ENCODE measurements at places on chromosomes 7 and 10. TPM values are rescaled to one million over a fixed set of nuclear protein-coding genes. Genes with fewer than 3 reads are reported as not detected.

GRCh38 chr7:38880035-38880434 lies 29.0 kb downstream of the VPS41 start:
- DNase-seq, result no peak

GRCh38 chr7:100366411-100367250 lies 6.7 kb upstream of the PILRA start:
- no peak for DNase-seq

DNA sequence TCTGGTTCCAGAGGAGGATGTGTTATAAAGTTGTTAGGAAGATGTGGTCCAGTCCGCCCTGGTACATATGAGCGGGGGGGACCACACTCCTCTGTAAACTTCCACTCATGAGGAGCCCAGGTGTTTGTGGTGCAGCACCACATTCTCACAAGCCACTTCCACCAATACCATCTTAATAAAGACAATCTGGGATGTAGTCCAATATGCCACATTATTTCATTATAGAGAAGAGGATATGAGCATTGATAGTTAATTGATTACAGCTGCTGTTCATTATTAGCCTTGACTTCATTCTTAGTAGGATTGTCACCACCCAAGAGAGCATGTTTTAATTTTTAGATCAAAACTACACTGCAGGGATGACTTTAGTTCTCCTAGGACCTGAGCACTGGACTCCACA lies 40.5 kb downstream of the ERCC6 start:
- DNase-seq, result no peak

GRCh38 chr10:107915215-107915610 lies 750.7 kb upstream of the SORCS1 start:
- DNase-seq, result no peak

- DNase-seq, result no peak
Observed at GRCh38 chr7:156162451-156162850, 350.2 kb upstream of the SHH start.

- no peak for DNase-seq
Observed at GRCh38 chr10:118955951-118956801, 73.3 kb upstream of the NANOS1 start.

DNA sequence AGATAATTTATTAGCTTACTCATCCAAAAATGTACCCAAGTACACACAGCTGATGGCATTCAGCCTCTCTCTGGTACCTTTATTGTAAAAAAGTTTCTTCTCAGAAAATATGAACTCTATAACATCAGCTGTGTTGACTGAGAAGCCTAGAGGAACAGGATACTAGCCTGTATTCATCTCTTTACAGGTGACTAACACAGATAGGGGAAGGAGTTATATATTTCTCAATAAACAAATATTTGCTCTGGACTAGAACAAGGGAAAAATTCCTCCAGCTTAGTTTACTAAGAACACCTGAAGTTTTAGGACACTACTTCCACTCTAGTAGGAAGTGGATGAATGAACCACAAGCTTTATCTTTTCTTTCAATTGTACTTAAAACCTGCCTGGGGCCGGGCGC lies 67.8 kb downstream of the ZNF248 start:
- no peak for DNase-seq

- DNase-seq, result no peak
Observed at GRCh38 chr10:125006921-125007426, 65.1 kb downstream of the ZRANB1 start.

- no peak for DNase-seq
Observed at GRCh38 chr10:95245425-95246055, 45.3 kb downstream of the PDLIM1 start.

- no peak for DNase-seq
Observed at GRCh38 chr10:89151857-89152256, 55.3 kb downstream of the CH25H start.

DNA sequence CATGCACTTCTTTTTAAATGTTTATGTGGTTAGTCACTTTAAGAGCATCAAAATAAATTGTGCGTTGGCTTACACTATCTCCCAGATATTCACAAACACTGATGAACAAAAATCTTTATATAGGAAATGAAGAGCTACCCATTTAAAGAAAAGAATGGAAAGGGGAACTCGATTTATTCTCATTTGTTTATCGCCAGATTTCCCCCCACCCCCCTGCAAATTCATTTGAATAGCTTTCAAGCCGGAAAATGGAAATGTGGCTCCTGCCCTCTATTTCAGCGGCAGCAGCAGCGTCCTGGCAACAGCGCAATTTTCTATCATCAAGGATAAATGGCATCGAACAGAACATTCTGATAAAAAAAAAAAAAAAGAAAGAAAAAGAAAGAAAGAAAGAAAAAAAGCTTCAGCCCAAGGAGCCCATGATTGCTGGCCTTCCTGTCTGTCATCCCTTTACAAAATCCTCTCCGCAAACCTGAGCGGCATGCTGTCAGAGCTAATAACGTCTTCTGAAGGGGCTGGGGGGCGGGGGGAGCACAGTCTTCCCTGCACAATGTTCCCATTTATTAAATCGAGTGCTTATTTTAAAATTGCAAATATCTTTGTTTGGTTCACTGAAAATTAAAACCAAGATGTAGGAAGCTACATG lies 13.7 kb upstream of the DLX6 start:
- peak; percentile 51 for DNase-seq

DNA sequence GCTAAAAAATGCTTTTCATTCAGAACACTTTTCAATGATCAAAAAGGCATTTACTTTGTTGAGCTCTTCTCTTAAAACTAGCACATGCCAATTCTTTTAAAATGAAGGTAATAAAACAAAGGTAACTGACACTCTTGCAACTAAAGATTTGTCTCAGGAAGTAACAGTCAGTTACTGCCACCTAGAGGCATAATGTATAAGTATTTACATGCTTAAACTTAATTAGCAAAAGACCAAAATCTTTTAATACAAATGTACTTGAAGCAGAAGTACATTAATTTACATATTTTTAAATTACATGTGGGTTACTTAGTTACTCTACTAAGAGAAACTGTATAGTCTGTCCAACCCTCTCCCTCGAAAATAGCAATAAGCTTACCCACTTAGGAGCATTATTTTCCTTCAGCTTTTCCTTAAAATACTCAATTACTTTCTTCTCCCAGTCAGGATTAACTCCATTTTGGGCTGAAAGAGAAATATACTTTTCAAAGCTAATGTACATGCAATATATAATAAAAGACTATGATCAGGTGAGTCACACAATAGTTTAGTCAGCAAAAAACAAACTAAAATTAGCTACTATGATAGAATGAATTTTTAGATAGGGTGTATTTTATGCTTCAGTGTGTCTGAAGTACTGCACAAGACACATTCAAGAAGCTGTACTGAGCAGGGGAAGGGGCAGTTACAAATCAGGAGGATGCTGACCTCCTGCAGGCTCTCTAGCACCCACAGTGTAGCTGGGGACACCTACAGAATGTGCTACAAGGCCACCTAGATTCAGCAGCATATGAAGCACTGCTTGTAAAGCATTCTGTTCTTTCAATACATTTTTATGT lies 13.0 kb downstream of the MCMBP start:
- peak; percentile 25 for DNase-seq

DNA sequence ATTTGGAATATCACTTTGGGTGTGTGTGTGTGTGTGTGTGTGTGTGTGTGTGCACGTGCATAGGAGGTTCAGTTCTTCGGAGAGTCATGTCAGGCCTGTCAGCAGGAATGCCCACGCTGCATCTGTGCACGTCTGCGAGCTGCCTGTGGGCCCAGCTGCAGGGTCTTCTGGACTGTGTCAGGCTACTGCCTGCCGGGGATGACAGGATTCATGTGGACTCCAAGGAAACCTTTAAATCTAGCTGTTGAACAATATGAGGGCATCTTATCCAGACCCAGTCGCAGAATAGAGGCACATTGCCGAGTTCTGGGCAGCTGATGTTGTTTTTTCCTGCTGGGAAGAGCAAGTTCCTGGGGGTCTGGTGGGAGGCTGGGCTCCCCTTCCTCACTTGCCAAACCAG lies 19.0 kb downstream of the AQP1 start:
- DNase-seq, result peak; percentile 23

FGL2 gene
- not detected for total RNA-seq

CLCN1 gene
- total RNA-seq, result 0.11 TPM

ITPRID1 gene
- total RNA-seq, result 0.18 TPM

PON1 gene
- total RNA-seq, result not detected

FLNC gene
- total RNA-seq, result 26.9 TPM

TYW1B gene
- total RNA-seq, result 0.62 TPM

TIMM23 gene
- total RNA-seq, result 111 TPM

PRSS2 gene
- 0.97 TPM for total RNA-seq

FAM25A gene
- total RNA-seq, result not detected

CDC14C gene
- 0.07 TPM for total RNA-seq

ATP6V1F gene
- 93.5 TPM for total RNA-seq
